ENCODE measurements at places on chromosomes 13 and 19. TPM values are rescaled to one million over a fixed set of nuclear protein-coding genes. Genes with fewer than 3 reads are reported as not detected.

DNA sequence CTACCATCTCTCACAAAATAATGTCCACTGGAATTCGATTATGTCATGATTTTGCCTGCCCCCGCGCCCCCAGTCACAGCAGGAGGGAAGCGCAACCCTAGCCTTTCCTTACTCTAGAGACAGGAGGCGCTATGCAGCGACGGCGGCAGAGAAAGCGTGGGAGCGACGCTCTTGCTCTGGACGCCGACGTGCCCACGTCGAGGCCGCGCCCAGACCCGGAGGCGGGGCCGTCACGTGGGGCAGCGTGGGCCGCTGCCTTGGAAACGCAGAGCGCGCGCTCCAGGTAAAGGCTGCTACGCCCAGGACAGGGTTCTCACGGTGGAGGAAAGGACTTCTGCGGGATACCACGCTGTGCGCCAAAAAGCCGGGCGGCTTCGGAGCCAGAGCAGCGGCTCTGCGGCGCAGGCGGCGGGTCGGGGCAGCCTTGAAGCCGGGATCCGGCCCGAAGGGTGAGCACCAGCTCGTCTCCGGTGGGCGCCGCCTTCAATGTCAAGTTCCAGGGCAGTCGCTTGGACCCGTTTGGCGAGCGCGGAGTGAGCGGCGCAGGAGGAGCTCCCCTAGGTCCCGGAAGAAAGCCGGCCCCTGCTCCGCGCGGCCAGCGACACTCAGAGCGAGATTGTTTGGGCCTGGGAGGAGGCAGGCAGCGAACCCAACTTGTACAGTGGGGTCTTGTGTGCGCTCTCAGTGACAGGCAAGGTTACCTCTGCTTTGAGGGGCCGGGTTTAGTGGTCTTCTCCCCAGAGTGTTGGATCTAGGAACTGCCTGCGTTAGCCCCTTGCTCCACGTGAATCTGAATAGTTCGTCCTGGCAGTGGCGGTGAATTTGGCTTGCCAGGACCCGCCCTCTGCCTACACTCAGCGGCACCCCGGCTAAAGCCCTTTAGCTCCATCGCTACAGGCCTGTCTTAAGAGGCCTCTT lies 121.7 kb downstream of the MRPL57 start:
- H3K36me3 ChIP-seq = peaks cover 3% of the 10 kb centered on the region
- H3K27me3 ChIP-seq = no peaks in the 10 kb centered on the region
- peak; percentile 90 for DNase-seq
- peak overlapping the region; percentile 73 for H3K4me3 ChIP-seq
- H3K4me1 ChIP-seq = no peaks in the 10 kb centered on the region

DNA sequence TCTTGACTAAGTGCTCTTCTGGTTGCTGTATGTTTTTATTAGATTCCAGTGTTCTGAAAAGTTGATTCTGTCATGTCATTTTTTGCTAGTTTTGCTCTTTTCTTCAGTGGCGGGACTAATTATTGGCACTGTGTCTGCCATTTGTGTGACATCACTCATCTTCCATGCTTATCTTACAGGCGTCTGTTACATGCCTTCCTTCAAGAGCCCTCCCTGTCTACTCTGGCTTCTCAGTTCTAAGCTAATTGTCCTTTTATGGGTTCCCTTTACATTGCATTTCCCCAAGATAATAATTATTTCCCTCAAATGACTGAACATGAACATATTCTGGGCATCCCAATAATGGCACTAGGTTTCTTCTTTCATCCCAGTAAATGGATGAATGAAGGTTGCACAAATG lies 459.1 kb downstream of the DCT start:
- H3K27ac ChIP-seq = no peak overlapping the region
- H3K4me3 ChIP-seq = no peak overlapping the region
- H3K27me3 ChIP-seq = no peaks in the 10 kb centered on the region
- H3K4me1 ChIP-seq = no peaks in the 10 kb centered on the region

- H3K36me3 ChIP-seq = no peaks in the 10 kb centered on the region
- no peak overlapping the region for H3K4me3 ChIP-seq
Observed at GRCh38 chr13:95296326-95296925, 4.8 kb downstream of the ABCC4 start.

DNA sequence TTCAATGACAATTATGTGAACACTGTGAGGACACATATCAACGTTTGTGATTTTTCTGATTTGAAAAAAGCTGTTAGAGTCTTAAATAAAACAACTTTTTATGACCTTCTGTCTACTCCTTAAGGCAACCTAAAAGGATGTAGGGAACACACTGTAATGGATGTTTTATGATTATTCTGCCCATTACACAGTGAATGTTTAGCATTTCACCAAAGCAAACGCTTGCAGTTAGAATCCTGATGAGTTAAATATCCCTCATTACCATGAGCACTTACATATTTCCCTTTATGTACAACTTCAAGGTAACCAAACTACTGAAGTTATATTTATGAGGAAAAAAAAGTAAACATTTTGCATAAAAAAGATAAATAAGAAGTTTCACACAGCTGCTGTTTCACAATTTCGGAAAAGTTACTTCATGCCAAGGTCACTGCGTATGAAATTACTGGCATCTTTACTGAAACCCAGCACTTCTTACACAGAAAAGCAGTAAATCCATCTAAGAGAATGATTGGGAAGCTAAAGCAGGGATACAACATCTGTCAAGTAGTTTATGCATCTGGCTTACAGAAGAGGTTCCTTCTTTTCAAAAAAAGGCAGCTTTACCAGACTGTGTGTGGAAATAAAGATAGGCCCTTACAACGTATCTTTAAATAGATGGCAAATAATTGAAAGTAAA lies 733.7 kb upstream of the ATXN8OS start:
- H3K4me1 ChIP-seq = no peaks in the 10 kb centered on the region
- DNase-seq = no peak
- H3K27me3 ChIP-seq = no peaks in the 10 kb centered on the region
- H3K36me3 ChIP-seq = no peaks in the 10 kb centered on the region
- H3K27ac ChIP-seq = no peak overlapping the region

DNA sequence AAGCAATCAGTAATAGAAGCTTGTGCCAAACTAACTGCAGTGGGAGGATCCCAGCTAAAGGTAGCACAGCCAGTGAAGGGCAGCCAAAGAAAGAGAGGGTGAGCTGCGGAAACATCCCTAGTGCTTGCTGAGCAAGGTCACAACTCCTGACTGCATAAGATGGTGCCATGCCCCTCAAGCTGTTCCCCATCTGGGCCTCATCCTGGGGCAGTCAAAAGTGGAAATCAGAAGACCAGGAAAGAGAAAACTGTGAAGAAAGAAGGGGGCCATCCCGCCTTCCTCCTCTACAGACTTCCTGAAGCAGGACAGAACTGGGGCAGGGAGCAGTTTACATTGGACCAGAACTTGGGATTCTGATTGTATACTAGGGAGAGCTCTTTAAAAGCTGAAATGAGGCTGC lies 159.2 kb downstream of the TNFSF13B start:
- H3K27ac ChIP-seq = no peak overlapping the region
- H3K36me3 ChIP-seq = no peaks in the 10 kb centered on the region
- H3K27me3 ChIP-seq = no peaks in the 10 kb centered on the region
- no peak overlapping the region for H3K4me3 ChIP-seq
- no peaks in the 10 kb centered on the region for H3K4me1 ChIP-seq
- DNase-seq = no peak

DNA sequence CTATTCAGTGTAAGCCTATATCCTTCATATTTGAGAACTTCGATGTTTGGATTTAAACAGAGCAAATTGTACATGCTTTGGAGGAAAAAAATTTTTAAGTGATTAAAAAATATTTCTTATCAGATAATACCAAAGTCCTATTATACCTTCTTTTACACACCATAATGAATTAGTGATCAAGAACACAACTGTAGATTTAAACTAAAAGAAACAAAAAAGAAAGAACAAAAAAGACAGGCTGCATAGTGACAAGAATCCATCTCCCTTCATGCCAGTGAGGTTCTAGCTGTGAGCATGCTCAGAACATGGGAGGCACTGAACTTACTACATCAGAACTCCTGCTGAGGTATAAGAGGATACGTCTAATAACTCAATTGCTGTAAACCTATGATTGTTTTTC lies at the start of gene RXFP2:
Gene RXFP2, plus strand, starts transcription at position 301 of the 400 bp plus-strand sequence. Its CDS starts 87 bp downstream, at position 388.
- H3K27ac ChIP-seq = no peak within 1 kb of the TSS
- H3K36me3 ChIP-seq = no peaks in the 10 kb centered on the region
- no peak within 1 kb of the TSS for H3K4me3 ChIP-seq
- H3K4me1 ChIP-seq = no peaks in the 10 kb centered on the region

- no peaks in the 10 kb centered on the region for H3K36me3 ChIP-seq
- no peaks in the 10 kb centered on the region for H3K27me3 ChIP-seq
- no peak overlapping the region for H3K27ac ChIP-seq
- no peak for DNase-seq
- no peak overlapping the region for H3K4me3 ChIP-seq
- H3K4me1 ChIP-seq = peaks cover 4% of the 10 kb centered on the region
Observed at GRCh38 chr13:29423050-29423449, 172.4 kb downstream of the SLC7A1 start.

- H3K36me3 ChIP-seq = peaks cover 7% of the 10 kb centered on the region
- no peak overlapping the region for H3K27ac ChIP-seq
- no peaks in the 10 kb centered on the region for H3K27me3 ChIP-seq
- no peak overlapping the region for H3K4me3 ChIP-seq
- no peak for DNase-seq
Observed at GRCh38 chr19:3678188-3678587, 22.1 kb downstream of the PIP5K1C start.

DNA sequence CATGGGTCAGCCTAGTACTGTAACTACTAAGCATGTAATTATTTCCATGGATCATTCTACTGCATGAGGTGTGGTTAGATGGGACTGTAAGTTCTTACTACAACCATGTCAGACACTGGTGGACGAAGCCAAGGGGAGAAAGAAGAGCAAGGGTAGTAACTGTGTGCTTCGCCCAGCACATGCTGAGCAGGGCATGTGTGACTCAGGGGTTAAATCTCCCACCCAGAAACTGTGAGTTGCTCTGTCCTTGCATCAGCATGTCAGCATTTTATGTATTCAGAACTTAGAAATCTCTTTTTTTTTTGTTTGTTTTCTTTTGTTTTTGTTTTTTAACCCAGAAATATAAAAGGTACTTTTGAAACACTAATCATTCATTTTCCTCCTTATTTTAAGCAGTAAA lies 436.6 kb upstream of the KLF12 start:
- peaks cover 5% of the 10 kb centered on the region for H3K4me1 ChIP-seq
- H3K27ac ChIP-seq = no peak overlapping the region
- no peak for DNase-seq
- H3K27me3 ChIP-seq = no peaks in the 10 kb centered on the region

DNA sequence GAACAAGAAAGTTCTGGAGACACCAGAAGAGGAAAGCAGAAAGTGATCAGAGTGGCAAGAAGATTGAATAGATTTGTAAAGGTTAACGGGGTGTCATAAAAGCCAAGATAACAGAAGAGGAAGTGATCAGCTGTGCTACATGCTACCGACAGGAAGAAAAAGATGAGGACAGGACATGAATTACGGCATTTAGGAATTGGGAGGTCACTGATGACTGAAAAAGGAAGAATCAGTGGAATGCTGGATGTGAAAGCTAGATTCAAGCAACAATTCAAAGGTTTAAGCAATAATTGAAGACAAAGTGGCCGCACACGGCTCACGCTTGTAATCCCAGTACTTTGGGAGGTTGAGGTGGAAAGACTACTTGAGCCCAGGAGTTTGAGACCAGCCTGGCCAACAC lies 15.1 kb downstream of the ZNF160 start:
- H3K4me1 ChIP-seq = no peaks in the 10 kb centered on the region
- H3K36me3 ChIP-seq = peaks cover 48% of the 10 kb centered on the region
- DNase-seq = no peak
- H3K4me3 ChIP-seq = no peak overlapping the region
- no peak overlapping the region for H3K27ac ChIP-seq

DNA sequence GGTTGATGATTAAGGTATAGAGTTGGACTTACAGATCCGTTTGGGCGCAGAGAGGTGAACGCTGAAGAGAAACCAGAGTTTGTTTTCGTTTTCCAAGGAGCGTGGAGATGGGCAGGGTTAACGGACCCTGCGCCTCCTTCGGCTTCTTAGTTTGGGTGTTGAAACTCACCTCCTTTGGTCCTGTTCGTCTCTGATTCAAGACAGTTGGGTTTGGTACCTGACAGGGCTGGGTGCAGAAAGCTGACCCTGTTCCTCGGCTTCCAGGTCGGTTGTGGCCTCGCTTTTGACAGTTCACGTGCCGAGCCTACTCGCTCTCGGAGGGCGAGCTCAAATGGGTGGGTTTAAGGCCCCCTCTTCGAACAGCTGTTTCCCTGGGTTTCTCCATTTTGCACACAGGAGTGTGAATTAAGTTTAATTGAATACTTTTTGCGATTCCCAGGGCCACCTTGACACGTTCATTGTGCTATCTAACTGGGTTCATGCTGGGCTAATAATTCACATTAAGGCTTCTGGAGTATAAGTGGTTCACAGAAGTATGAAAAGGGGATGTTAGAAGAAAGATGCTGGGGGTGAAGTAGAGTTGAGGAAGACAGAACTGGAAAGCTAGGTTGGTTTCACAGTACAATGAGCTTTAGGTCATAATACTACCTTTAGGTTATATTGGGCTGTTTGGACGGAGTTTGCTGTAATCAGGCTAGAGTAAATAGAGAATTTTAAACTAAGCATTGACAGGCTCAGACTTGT lies 638 bp downstream of the USPL1 start:
- peak overlapping the region; percentile 87 for H3K4me3 ChIP-seq
- H3K27ac ChIP-seq = peak overlapping the region; percentile 100
- peak; percentile 65 for DNase-seq
- H3K27me3 ChIP-seq = no peaks in the 10 kb centered on the region
- H3K4me1 ChIP-seq = peaks cover 47% of the 10 kb centered on the region

- peak overlapping the region; percentile 39 for H3K27ac ChIP-seq
- peaks cover 3% of the 10 kb centered on the region for H3K36me3 ChIP-seq
- H3K4me1 ChIP-seq = no peaks in the 10 kb centered on the region
- no peak for DNase-seq
- no peaks in the 10 kb centered on the region for H3K27me3 ChIP-seq
Observed at GRCh38 chr13:32530841-32531253, 7.7 kb downstream of the N4BP2L2 start.

DNA sequence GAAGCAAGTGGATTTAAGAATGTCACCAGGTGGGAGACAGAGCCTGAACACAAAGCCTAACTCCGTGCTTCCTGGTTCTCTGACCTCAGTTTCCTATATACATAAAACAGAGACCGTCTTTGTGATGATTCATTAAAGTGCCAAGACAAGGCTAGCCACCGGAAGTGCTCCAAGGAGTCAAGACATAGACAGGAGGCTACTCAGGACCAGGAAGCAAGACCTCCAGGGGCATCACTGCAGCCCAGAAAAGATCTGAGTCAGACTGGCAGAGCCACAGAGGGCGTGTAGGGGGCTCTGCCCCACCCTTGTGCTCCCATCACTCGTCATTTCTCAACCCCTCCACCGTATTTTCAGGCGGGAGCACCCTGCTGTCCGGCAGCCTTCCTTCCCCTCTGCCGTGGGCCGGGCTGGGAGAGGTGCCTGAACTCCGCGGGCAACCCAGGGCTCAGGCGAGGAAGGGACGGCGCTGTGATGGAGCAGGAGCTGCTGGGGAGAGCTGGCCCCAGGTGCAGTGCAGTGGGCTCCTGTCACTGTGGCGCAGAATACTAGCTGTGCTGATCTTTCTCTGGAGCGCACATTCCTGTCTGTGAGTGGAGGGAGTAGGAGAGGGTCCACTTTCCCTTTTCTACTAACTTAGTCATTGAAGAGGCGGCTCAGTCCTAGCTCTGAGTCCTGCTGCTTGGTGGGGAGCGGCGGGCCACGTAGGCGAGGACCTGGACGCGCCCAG lies 134.7 kb upstream of the GPR12 start:
- H3K36me3 ChIP-seq = no peaks in the 10 kb centered on the region
- no peaks in the 10 kb centered on the region for H3K4me1 ChIP-seq
- no peaks in the 10 kb centered on the region for H3K27me3 ChIP-seq

The KLK1 gene
- total RNA-seq = not detected

The FLT1 gene
- 6.6 TPM for total RNA-seq

The DLL3 gene
- total RNA-seq = not detected

The CYP4F8 gene
- total RNA-seq = not detected

The NDUFS7 gene
- total RNA-seq = 121 TPM

The PSG7 gene
- not detected for total RNA-seq

The HSD17B14 gene
- total RNA-seq = 14.1 TPM

The ADAMTSL5 gene
- total RNA-seq = 2.6 TPM

The SIGLEC14 gene
- 5.6 TPM for total RNA-seq

All from sigmoid colon (tissue), 7 donors.